KBM-7 (cell line): ENCODE measurements at places on chromosomes 3 and 15.

- no peak for DNase-seq
These were observed 15.7 kb downstream of the PTH1R start for GRCh38 chr3:46893146-46893748.

DNA sequence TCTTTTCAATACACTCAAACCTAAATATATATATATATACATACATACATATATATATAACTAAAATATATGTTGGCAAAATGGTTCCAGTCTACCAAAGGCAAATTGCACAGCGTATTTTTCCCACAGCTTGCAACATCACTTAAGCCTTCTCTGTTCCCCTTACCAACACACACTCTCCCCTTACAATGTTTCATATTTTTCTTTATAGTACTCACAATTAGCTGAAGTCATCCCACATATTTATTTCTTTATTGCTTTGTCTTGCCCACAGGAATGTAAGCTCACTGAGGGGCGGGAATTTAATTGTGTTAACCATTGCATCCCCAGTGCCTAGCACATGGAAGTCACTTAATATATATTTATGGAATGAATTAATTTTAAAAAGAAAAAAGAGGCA, 288.3 kb downstream of the ULK4 start:
- DNase-seq, result no peak

GRCh38 chr3:121988146-121988545, 33.9 kb downstream of the ILDR1 start:
- no peak for DNase-seq

DNA sequence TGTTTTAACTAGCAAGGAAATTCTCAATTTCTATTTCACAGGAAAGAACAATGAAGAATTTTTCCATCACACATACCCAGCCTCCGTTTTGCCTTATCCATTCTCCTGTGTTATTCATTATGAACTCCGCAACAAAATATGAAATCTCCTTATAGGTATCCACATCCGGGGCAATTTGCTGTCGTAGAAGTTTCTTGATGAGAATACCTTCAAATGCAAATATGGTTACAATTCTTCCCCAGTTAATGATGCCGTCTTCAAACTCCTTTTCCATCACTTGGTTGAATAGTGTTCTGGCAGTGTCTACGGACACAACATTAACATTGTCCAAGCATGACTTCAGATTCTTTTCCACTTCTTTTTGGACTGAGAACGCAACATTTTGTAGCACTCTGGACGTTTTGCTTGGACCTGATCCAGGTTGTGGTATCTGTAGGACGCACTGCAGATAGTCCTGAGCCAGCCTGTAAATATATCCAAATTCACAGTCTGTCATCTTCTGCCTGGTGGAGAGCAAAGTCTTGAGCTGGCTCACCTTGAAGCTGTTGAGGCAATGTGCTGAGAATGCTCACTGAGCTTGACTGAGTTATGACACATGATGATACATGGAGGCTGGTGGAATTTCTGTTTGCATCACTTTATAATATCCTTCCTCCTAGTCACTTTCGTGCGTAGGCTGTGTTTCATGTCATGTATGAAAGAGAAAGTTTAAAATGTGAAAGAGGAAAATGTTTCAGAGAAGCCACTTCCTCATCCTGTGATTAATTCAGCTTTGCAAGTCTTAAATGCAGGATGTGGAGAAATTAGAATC, at the start of gene BCL2A1:
TSS of gene BCL2A1 (minus strand) at position 573 of the 811 bp plus-strand sequence. CDS start at position 496, 77 bp downstream.
- peak; percentile 95 for DNase-seq

DNA sequence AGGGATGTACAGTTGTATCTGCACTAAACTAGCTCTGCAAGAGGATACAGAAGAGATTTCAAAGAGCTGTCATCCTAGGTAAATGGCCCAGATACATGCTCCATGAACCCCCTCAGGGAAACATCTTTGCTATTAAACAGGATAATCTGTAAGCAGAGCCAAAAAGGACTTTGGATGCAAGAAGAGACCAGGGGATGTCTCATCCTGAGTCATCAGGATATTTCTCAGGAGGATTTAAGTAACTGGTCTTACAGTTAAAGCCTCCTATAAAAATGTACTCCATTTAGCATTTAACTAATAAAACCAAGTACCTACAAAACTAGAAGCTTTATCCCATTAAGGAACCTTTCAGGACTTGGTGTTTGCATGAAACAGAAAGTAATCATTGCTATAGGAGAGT, 48.2 kb upstream of the PHLDB2 start:
- DNase-seq, result no peak

DNA sequence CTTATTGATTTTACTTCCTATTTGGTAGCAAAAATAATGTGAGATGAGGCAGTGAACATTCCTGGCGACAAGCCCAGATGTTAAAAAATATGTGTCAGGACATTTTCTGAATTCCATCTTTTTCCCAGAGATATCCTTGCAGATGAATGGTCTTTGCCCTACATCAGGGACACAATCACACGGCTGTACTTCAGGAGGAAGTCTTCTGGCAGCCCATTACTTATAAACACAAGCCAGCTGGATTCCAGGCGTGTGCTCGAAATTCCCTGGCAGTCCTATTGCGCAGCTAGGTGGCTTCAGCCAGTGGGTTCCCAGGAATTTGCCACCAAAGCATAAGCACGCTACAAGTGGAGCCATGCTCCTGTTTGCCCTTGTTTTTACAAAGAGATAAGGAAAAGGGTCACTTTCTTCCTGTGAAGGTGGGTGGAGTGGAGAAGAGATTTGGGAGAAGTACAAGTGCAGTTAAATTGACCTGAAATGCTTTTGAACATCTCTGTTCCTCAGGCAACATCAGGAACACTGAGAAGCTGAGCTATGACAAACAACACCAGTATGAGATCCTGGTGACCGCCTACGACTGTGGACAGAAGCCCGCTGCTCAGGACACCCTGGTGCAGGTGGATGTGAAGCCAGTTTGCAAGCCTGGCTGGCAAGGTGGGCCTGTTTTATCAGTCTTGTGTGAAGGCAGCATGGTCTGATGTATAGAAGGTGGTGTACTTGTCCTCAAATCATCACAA, 257.1 kb upstream of the TRIM42 start:
- no peak for DNase-seq

GRCh38 chr3:184563941-184564684, 2.5 kb downstream of the EPHB3 start:
- DNase-seq, result no peak

- DNase-seq, result peak; percentile 58
These were observed 114.7 kb upstream of the FRMD4B start for GRCh38 chr3:69500604-69501003.

DNA sequence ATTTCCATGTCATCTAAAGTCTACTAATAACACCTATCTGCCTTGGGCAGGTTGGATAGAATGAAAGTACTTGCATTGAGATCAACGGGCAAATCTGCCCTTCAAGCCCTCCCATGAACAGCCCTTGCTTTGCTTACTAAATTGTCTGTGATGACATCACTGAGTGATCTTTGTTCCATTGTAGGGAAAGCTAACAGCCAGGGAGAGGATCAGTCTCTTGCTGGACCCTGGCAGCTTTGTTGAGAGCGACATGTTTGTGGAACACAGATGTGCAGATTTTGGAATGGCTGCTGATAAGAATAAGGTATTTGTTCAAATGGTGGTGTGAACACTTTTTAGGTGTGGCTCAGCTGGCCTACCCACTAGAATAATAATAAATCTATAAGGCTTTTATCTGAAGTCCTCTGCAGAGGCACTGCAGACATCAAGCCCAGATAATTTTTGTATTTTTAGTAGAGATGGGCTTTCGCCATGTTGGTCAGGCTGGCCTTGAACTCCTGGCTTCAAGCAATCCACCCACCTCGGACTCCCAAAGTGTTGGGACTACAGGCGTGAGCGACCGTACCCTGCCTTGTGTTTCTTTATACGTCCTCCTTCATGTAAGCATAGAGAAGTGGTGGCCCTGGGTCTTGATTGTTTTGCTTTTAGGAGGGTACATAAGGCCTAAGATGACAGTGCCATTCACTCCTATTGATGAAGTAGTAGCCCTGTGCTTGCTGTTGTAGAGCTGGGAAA, 5.7 kb downstream of the PCCB start:
- no peak for DNase-seq

GRCh38 chr15:68666120-68666811, 87.5 kb downstream of the CORO2B start:
- peak; percentile 46 for DNase-seq

GRCh38 chr3:42166662-42167300, 75.6 kb downstream of the TRAK1 start:
- DNase-seq, result no peak

GRCh38 chr3:97950360-97950759, 21.9 kb downstream of the RIOX2 start:
- no peak for DNase-seq

DNA sequence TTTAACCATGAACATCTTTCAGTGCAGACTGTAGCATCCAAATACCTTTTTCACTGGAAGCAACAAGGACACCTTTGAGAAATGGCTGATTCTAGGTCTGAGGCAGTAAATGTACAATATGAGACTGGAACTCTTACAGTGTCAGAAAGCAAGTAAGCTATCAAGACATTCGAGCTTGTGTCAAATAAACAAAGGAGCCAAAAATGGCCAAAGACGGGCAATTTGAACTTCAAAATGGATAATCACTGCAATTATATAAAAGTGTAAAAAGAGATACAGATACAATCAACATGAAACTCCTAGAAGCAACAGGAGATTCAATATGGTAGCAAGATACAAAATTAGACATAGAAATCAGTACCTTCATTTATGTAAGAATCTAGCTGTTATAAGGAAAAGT, 138.5 kb upstream of the CCDC54 start:
- no peak for DNase-seq

GRCh38 chr3:57923101-57923500, 85.1 kb upstream of the FLNB start:
- no peak for DNase-seq

- DNase-seq, result no peak
These were observed 35.7 kb downstream of the CORO2B start for GRCh38 chr15:68614286-68615035.

- no peak for DNase-seq
These were observed 532.8 kb upstream of the TBL1XR1 start for GRCh38 chr3:177729956-177730681.

GRCh38 chr15:77208241-77208640, 137.3 kb upstream of the TSPAN3 start:
- DNase-seq, result peak; percentile 14
